NCI-H1105 (cell line): ENCODE measurements at places on chromosomes 1 and 21.

GRCh38 chr1:37994886-37995566 is 5.2 kb upstream of the SF3A3 start:
- DNase-seq, result no peak

- DNase-seq, result no peak
Observed at GRCh38 chr1:28642056-28642846, 616 bp downstream of the TAF12 start.

DNA sequence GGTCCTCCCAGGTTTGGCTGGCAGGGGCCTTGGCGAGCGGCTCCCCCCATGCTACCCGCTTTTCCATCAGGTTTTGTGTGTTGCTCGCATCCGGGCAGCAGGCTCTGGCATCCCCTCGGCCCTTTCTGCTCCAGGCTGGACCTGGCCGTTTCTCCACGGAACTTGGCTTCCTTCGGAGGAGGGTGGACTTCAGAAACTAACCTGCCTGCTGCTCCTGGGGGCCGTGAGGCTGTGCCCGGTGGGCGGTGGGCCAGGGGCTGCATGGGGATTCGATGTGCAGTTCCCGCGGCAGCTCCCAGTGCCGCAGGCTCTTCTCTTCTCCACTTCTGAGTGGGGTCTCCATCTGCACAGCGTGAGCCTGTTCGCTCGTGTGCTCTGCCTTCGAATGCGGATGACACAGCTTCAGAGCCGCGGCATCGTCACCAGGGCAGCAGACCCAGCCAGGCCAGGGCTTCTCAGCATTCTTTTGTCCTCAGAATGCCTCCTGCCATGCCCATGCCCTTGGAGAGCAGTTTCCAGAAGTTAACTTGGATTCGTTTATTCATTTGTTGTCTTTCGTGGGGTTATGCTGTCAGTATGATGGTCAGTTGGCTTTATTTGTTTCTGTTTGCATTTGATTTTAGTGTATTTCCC is 36.4 kb downstream of the PRKCZ start:
- DNase-seq, result no peak

- DNase-seq, result no peak
Observed at GRCh38 chr1:73452522-73452921, 745.5 kb downstream of the LRRIQ3 start.

- no peak for DNase-seq
Observed at GRCh38 chr1:4461726-4462290, 192.6 kb upstream of the AJAP1 start.

GRCh38 chr1:157161901-157162300 is 23.7 kb upstream of the ETV3 start:
- DNase-seq, result no peak

DNA sequence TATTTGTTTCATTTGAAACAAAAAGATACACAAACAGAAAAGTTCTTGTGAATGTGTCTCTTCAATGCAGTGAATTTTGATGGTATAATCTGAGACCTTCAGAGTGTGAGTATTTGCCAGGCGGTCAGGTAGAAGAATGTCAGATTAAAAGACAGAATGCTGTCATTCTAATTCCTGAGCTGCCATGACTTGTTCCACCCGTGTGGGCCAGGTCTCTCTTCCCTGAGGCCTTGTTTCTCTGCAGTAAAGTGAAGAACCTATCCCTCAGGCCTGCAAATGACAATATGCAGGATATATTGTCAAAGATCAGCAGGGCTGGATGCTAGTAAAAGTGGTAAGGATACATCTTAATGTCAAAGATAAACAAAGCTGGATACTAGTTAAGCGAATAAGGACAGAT is 111.4 kb downstream of the ZP4 start:
- DNase-seq, result no peak

DNA sequence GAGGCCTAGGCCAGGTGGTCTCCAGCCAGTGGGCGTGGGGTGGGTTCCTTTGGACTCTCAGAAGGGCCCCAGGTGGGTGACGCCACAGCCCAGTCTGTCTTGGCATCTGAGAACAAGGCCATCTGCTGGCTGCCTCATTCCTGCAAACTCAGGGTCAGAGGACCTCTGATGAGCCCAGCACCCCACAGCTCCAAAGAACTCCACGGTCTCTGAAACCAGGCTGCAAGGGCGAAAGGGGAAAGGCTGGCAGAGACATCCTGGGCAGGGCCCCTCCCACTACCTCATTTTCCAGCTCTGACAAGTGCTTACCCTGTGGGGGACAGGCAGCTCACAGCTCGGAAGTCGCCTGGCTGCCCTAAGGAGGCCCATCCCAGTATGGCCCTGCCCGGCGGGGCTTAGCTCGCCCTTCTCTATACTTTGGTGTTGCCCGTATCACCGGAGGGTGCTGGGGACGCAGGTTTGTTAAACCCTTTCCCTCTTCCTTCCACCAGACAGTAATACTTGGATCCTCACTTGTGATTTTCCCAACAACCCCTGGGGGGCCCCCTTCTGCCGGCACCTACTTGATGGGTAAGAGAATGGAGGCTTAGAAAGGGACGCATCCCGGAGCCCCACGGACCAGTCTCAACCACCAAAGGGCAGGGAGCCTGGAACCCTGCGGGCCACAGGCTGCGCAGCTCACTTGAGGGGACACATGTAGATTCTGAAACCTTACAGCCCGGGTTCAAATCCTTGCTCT is 10.9 kb upstream of the EDN2 start:
- DNase-seq, result no peak

DNA sequence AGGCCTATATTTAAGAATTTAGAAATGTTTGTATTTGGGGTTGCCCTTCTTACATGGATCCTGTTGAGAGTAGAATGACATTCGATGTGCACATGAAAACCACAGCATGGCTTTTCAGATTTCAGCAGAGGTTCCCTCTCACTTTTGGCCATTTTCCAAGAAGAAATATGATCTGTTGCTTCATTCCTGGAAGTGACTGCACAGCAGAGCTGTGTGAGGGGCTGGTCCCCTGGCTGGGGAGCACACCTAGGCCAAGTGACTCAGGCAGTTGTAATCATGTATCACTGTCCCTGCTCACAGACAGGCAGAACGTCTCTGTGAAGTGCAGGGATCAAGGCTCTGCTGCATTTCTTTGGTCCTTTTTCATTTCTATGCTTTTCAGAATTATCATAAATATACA is 32.3 kb downstream of the AGT start:
- peak; percentile 58 for DNase-seq

DNA sequence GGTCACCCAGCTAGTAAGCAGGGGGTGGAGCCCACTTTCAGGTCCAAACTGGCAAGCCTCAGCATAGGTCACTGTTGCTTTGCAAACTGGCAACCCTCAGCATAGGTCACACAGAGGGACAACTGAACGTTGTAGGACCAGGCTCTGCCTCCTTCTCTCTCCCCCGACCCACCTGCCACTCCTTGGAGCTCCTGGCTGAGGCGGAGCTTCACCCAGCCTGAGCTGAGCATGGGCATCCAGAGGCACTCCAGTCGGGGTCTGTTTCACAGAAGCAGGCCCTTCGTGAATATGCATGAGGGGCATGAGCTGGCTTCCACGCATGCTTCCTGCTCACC is 24.2 kb downstream of the CAPZB start:
- no peak for DNase-seq

GRCh38 chr1:183360473-183360872 is 57.7 kb downstream of the NMNAT2 start:
- DNase-seq, result no peak

- no peak for DNase-seq
Observed at GRCh38 chr1:235741294-235741693, 91.7 kb upstream of the GNG4 start.

GRCh38 chr1:3828391-3828790 is 28.6 kb downstream of the CEP104 start:
- DNase-seq, result no peak

DNA sequence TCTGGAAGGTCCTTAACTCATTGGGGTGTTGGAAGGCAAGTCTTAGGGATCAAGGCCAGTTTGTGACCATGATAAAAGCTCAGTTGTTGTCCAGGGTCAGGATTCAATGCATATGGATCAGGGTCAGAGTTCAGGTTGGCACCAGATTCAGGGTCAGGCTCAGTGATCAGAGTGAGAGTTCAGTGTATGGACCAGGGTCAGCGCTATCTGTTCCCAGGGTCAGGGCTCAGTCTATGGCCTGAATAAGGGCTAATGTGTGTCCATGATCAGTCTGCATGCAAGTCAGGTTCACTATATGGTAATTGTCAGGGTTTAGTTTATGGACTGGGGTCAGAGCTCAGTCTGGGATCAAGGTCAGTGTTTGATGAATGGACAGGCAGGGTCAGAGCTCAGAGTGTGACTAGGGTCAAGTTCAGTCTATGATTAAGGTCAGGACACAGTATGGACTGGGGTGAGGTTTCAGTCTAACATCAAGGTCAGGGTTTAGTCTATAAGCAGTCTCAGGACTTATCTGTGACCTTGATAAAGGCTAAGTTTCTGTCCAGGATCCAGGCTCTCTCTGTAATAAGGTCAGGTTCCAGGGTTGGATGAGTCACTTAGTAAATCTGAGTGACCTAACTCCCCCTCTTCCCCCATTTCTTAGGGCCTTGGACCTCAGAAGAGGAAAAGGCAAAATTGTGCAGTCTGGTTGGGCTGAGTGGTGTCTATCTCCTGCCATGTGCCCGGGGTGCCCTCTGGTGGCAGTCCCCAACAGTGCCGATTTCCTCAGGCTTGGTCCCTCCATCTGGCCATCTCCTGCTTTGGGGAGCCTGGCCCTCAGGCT is 23.8 kb downstream of the KNCN start:
- DNase-seq, result peak; percentile 62

GRCh38 chr1:173355281-173356031 is 121.7 kb upstream of the PRDX6 start:
- DNase-seq, result no peak

DNA sequence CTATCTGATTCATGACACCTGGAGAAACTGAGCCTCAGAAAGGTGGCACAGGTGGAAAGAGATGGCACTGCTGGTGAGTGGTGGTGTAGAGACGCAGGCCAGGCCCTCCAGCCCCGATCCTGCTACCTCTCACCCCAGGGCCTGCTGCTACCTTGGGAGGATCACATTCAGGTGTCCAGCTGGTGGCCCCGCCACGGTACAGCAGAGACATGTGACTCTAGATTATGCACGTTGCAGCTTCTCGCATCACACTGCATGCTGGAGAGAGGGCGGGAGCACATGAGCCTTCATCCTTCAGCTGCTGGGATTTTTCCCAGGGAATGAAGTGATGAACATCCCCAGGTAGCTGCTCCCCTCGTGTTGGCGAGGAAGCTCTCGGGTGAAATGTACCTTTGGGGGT is 32.9 kb downstream of the KAZN start:
- no peak for DNase-seq

DNA sequence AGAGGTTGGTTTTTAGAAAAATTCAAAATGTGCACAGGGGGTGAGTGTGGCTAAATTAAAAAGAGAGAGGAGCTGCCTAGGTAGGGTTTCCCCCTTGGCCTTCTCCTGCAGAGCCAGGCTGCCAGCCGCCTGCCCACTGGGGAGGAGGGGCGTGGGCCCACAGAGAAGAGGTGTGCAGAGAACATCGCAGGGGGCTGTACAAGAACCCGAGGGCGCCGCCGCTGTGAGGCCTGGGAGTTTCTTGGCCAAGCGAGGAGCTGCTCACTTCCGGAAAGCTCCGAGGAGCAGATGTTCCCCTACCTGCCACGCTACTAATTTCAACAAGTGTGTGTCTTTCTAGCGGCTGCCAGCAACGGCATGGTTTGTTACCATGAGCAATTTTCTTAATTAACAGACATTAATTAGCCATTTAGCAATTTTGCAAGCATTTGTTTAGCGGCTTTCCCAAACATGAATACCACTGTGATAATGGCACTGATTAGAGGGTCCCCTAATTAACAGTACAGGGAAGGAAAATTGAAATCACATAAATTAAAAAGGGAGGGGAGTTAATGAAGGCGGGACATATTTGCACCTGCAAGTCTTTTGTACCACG is 59.7 kb downstream of the MRPL37 start:
- DNase-seq, result peak; percentile 93

- DNase-seq, result no peak
Observed at GRCh38 chr21:14736162-14736561, 190.0 kb upstream of the SAMSN1 start.

DNA sequence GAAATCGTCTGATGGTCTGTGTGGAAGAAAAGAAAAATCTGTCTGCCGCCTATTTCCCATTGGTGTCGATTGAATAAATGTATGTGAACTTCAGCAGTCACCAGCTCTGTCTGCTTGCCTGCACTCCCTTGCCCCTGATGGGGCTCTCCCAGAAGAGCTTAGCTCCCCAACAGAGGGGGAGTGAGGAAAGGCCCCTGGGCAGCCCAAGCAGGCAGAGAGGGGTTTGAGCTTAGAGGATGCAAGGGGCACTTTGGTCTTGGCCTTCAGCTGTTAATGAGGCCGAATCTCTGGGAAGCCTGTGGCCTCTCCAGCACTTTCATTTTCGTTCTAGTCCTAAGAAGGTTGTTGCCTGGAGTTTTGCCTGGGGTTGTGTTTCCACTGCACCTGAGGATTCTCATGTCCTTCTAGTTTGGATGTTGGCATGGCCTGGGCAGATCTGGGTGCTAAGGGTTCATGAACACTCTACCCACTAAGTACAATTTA is 2.8 kb downstream of the FOXD2 start:
- no peak for DNase-seq

- DNase-seq, result no peak
Observed at GRCh38 chr21:41620982-41621381, 113.0 kb upstream of the TMPRSS2 start.

GRCh38 chr1:154548028-154548427 is 10.4 kb downstream of the UBE2Q1 start:
- no peak for DNase-seq

- no peak for DNase-seq
Observed at GRCh38 chr1:97500760-97501159, 420.1 kb downstream of the DPYD start.

- DNase-seq, result no peak
Observed at GRCh38 chr21:46060596-46061061, 37.3 kb upstream of the COL6A2 start.

DNA sequence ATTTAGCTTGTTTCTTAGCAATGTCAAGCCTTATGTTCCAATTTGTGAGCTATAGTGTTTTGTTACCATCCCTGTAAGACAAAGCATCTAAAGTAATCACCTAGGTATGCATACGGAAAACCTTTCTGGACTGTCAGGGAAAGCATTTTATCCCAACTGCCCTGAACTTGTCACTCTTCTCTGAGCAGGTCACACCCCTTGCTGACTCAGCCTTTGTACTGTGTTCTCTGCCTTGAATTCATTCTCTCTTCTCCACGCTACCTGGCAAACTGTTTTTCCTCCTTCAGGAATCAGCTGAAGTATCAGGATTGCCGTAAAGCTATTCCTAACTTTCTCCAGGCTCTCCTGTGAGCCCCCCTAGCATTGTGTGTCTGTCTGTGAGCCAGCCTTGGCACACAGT is 54.2 kb downstream of the PBX1 start:
- no peak for DNase-seq

DNA sequence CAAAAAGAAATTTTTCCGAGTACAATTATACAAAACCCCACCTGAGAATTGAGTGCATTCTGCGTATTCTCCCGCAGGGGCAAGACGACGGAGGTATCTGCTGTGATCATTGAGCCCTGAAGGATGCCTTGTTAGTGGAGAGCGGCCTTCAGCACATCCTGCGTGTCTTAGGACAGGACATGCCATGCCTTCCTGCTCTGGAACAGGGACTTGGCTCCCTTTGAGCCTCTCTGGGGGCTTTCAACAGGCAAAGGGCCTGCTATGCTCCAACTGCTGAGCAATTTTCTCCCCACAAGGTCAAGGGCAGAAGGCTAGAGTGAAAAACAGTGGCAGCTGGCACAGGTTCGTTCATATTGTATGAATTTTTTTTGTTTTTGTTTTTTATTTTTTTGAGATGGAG is 52.4 kb downstream of the TOR1AIP2 start:
- DNase-seq, result no peak

- DNase-seq, result no peak
Observed at GRCh38 chr21:36377391-36377842, 7.8 kb upstream of the CHAF1B start.
